ENCODE measurements at places on chromosomes 2 and 18. TPM values are rescaled to one million over a fixed set of nuclear protein-coding genes. Genes with fewer than 3 reads are reported as not detected.

The HRH4 gene
- total RNA-seq: not detected

The RSAD2 gene
- total RNA-seq: 0.19 TPM

The PDE1A gene
- total RNA-seq: under 0.01 TPM

The TUBA4B gene
- not detected for total RNA-seq

The OSBPL1A gene
- 12.9 TPM for total RNA-seq

The PRKAG3 gene
- not detected for total RNA-seq

The TBC1D8 gene
- 30.9 TPM for total RNA-seq

The PLCD4 gene
- 0.85 TPM for total RNA-seq

The TRIB2 gene
- 13.9 TPM for total RNA-seq

The ANKRD62 gene
- not detected for total RNA-seq

The IL1F10 gene
- total RNA-seq: not detected

The ANKRD30BL gene
- total RNA-seq: not detected

The UGT1A4 gene
- not detected for total RNA-seq

The GALNT14 gene
- not detected for total RNA-seq

The ENOSF1 gene
- total RNA-seq: 30.8 TPM

The FAM110C gene
- not detected for total RNA-seq

Data from endothelial cell of coronary artery (primary cell).